Melanocyte of skin (primary cell): ENCODE measurements at places on chromosomes 13 and 19. TPM values are rescaled to one million over a fixed set of nuclear protein-coding genes. Genes with fewer than 3 reads are reported as not detected.

Gene PLK5
- total RNA-seq, result under 0.01 TPM in 1 of 2 replicates, not detected in the other

Gene C13orf42
- not detected in 2 replicates for total RNA-seq

Gene A1BG
- 7.0 and 7.2 TPM in 2 replicates for total RNA-seq

Gene PCDH20
- under 0.01 TPM in 1 of 2 replicates, not detected in the other for total RNA-seq

Gene ZNF880
- total RNA-seq, result 16.8 and 18.6 TPM in 2 replicates

Gene PABPC3
- under 0.01 TPM in 1 of 2 replicates, not detected in the other for total RNA-seq

Gene SIGLEC5
- total RNA-seq, result not detected in 2 replicates

Gene MEGF8
- total RNA-seq, result 20.3 and 30.2 TPM in 2 replicates

Gene LMTK3
- 0.36 TPM in 1 of 2 replicates, not detected in the other for total RNA-seq

Gene ZNF99
- not detected in 2 replicates for total RNA-seq

Gene ACP4
- not detected in 2 replicates for total RNA-seq

Gene TBXA2R
- 0.15 and 1.7 TPM in 2 replicates for total RNA-seq

Gene ZNF566
- total RNA-seq, result 10.7 and 18.2 TPM in 2 replicates

Gene MCEMP1
- not detected in 2 replicates for total RNA-seq

Gene GSX1
- not detected in 2 replicates for total RNA-seq

Gene ZNF677
- total RNA-seq, result 9.3 and 19.6 TPM in 2 replicates

Gene PEAK3
- total RNA-seq, result not detected in 2 replicates

Gene SIGLEC12
- total RNA-seq, result not detected in 2 replicates

Gene HS6ST3
- total RNA-seq, result not detected in 2 replicates

Gene CLEC17A
- total RNA-seq, result under 0.01 TPM in 1 of 2 replicates, not detected in the other

Gene PSG7
- not detected in 2 replicates for total RNA-seq

Gene ZNF229
- total RNA-seq, result 5.6 and 8.0 TPM in 2 replicates

Gene FFAR3
- not detected in 2 replicates for total RNA-seq

Gene CNFN
- 0.67 TPM in 1 of 2 replicates, not detected in the other for total RNA-seq

Gene GDF15
- 137 and 325 TPM in 2 replicates for total RNA-seq

Gene KCNN1
- total RNA-seq, result 0.15 and 0.33 TPM in 2 replicates

Gene MTUS2
- total RNA-seq, result under 0.01 TPM in 1 of 2 replicates, not detected in the other

Gene UTP14C
- 12.3 and 16.2 TPM in 2 replicates for total RNA-seq

Gene SYT3
- total RNA-seq, result 0.36 TPM in 1 of 2 replicates, not detected in the other

Gene HSD17B14
- 4.1 and 4.7 TPM in 2 replicates for total RNA-seq

Gene FFAR1
- total RNA-seq, result not detected in 2 replicates

Gene CLN5
- total RNA-seq, result 29.3 and 55.6 TPM in 2 replicates

Gene ZNF560
- 0.15 and 1.7 TPM in 2 replicates for total RNA-seq

Gene ZNF805
- total RNA-seq, result 11.4 and 24.4 TPM in 2 replicates

Gene ADGRE3
- not detected in 2 replicates for total RNA-seq

Gene ATP4A
- total RNA-seq, result under 0.01 TPM in 1 of 2 replicates, not detected in the other

Gene PSMD8
- total RNA-seq, result 408 and 443 TPM in 2 replicates

Gene C19orf73
- total RNA-seq, result 0.67 and 1.4 TPM in 2 replicates

Gene PALM3
- under 0.01 TPM in 1 of 2 replicates, not detected in the other for total RNA-seq

Gene ZNF134
- total RNA-seq, result 21.6 and 24.7 TPM in 2 replicates

Gene GPX4
- total RNA-seq, result 109 and 115 TPM in 2 replicates

Gene METTL21C
- total RNA-seq, result not detected in 2 replicates

Gene FGF9
- not detected in 2 replicates for total RNA-seq

Gene CYP2A7
- not detected in 2 replicates for total RNA-seq

Gene ZNF728
- total RNA-seq, result not detected in 2 replicates

Gene TRIM28
- total RNA-seq, result 317 and 363 TPM in 2 replicates

Gene KLK13
- not detected in 2 replicates for total RNA-seq

Gene C19orf53
- total RNA-seq, result 54.7 and 58.5 TPM in 2 replicates

Gene MBD3L3
- not detected in 2 replicates for total RNA-seq
